ENCODE measurements at places on chromosomes 13 and 19.

GRCh38 chr19:45897261-45897812 lies 5.1 kb downstream of the MYPOP start:
- H3K4me1 ChIP-seq: peaks cover 3% of the 10 kb centered on the region
- H3K27ac ChIP-seq: no peak overlapping the region
- no peak for DNase-seq
- H3K4me3 ChIP-seq: no peak overlapping the region
- peaks cover 2% of the 10 kb centered on the region for H3K36me3 ChIP-seq
- no peaks in the 10 kb centered on the region for H3K27me3 ChIP-seq

- no peak overlapping the region for H3K27ac ChIP-seq
- no peaks in the 10 kb centered on the region for H3K36me3 ChIP-seq
- H3K27me3 ChIP-seq: no peaks in the 10 kb centered on the region
- H3K4me1 ChIP-seq: no peaks in the 10 kb centered on the region
- no peak for DNase-seq
Measured at GRCh38 chr13:94305033-94305432, 174.4 kb downstream of the DCT start.

DNA sequence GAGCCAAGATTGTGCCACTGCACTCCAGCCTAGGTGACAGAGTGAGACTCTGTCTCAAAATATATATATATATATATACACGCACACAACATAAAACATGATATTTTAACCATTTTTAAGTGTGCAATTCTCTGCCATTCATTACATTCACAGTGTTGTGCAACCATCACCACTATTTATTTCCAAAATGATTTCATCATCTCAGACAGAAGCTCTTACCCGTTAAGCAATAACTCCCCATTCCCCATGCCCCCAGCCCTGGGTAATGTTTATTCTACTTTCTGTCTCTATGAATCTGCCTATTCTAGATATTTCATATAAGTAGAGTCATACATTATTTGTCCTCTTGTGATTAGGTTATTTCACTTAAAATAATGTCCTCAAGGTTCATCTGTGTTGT lies 20.3 kb downstream of the WDR88 start:
- no peak for DNase-seq
- H3K4me1 ChIP-seq: no peaks in the 10 kb centered on the region
- H3K27ac ChIP-seq: no peak overlapping the region
- H3K27me3 ChIP-seq: no peaks in the 10 kb centered on the region
- no peak overlapping the region for H3K4me3 ChIP-seq
- no peaks in the 10 kb centered on the region for H3K36me3 ChIP-seq

DNA sequence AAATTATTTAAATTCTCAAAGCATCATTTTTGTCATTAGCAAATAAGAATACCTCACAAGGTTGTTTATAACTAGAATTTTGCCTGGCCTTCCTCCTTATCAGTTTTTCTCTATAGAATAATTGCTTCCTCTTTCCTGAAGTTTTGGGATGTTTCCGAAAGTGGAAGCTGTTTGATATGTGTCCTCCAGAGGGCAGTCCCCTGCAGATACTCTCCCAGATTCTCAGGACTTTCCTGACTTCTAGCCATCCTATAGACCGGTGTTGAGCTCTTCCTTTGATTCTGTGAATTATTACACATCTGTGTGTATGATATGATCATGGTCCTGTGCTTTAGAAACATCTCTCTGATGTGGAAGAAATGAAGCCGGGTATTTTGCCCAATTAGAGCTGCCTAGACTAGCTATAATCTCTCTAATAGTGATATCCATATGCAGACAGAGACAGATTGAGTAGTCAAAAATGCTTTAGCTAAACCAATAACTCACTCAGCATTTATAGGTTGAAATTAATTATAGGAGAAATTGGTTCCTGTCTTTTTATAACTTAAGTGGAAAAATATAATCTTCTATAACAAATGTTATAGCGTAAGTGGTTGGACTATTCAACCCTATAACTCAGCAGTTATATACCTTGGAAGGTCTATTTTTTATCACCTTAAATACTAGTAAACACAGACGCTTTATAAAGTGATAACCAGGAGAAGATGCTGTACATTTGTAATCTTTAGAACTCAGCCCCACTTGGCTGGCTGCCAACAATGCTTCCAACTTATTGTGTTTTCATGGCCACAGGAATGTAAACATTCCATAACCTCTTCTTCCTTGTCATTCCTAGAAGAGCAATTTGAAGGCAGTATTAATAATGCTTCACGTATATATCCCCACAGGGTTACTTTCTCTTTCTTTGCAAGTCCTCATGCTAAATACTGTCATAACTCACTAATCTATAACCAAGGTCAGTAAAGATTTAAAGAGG lies 201.0 kb upstream of the RXFP2 start:
- H3K27me3 ChIP-seq: no peaks in the 10 kb centered on the region
- H3K4me3 ChIP-seq: no peak overlapping the region
- no peak for DNase-seq
- H3K36me3 ChIP-seq: no peaks in the 10 kb centered on the region

DNA sequence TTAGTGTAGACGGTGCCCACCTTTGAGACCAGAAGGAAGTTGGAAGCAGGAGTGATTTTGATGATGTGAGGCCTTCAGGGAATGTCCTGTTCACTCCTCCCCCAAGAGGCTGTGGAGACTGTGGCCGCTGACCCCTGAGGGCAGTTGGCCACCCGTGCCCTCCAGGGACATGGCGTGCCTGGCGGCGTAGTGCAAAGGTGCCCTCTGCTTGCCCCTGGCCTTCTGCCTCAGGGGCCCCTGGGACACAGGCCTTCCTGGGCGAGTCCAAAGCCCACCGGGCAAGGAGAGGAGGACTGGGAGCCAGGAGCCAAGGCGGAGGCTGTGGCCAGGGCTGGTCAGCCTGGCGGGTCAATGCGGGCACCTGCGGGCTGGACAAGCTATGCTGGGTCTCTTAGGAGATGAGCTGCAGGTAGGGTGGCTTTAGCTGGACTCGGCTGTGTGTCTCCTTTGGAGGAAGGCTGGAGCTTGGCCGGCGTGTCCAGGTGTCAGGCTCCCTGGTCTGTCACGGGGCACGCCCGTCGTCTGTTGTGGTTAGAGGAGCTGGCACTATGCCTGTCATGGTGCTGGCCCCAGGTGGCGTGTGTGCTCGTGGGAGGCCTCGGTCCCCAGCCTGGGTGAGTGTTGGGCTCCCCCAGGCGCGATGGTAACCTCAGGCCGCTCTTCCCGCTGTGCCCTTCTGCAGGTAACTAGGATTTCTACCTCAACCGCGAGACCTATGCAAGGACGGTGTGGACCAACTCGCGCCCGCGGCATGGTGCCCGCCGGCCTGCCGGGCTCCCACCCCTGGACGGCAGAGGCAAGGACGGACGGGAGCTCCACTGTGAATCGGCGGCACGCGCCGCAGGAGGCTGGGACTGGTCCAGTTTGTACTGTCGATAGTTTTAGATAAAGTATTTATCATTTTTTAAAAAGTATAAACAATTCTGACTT lies 6.8 kb downstream of the PLEKHJ1 start:
- no peak for DNase-seq
- H3K36me3 ChIP-seq: no peaks in the 10 kb centered on the region
- peaks cover 19% of the 10 kb centered on the region for H3K4me1 ChIP-seq
- no peaks in the 10 kb centered on the region for H3K27me3 ChIP-seq
- no peak overlapping the region for H3K4me3 ChIP-seq
- no peak overlapping the region for H3K27ac ChIP-seq

DNA sequence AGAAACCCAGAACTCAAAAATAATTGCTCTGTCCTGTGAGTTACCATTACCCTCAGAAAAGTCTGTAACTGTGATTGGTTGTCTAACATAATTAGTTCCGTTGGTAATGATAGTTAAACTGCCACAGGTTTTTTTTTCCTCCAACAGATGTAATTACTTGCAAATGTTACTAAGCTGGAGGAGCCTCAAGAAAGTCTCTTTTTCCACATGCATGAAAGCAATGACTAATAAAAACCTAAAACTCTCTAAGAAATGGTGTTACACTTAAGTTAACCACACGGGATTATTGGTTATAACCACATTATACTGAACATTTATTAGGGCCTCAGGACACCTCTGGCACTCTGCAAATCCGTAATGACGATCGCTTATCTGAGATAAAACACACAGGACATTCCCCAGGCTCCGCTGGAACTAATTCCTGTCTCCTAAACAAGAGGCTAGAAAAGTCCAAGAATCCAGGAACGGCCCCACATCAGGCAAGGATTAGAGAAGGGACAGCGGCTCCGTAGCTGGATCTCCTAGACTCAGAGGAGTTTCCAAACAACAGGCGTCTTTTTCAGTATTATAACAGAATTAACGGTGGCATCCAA lies 753 bp downstream of the ZNF235 start:
- H3K27me3 ChIP-seq: no peaks in the 10 kb centered on the region
- H3K27ac ChIP-seq: peak overlapping the region; percentile 85

GRCh38 chr13:41780715-41781706 lies 179.9 kb downstream of the VWA8 start:
- H3K4me3 ChIP-seq: no peak overlapping the region
- no peak overlapping the region for H3K27ac ChIP-seq
- H3K36me3 ChIP-seq: no peaks in the 10 kb centered on the region
- no peaks in the 10 kb centered on the region for H3K27me3 ChIP-seq
- DNase-seq: no peak

- peak within 1 kb of the TSS; percentile 24 for H3K4me3 ChIP-seq
- H3K4me1 ChIP-seq: no peaks in the 10 kb centered on the region
- no peak for DNase-seq
- no peaks in the 10 kb centered on the region for H3K27me3 ChIP-seq
Measured at GRCh38 chr13:33016414-33017322, at the start of gene KL. TSS of gene KL (plus strand) at chr13:33016423. CDS start at chr13:33016441, 18 bp downstream.
